Epithelial cell of proximal tubule (primary cell): ENCODE measurements at places on chromosomes 2 and 18.
A peak's percentile ranks its signal among the peaks of the same experiment; 100 is the strongest.

GRCh38 chr2:83079007-83079406 is 1380.1 kb downstream of the SUCLG1 start:
- no peak for DNase-seq

GRCh38 chr2:17558878-17559277 is 18.4 kb downstream of the VSNL1 start:
- DNase-seq, result no peak

GRCh38 chr2:8495189-8495989 is 186.5 kb upstream of the ID2 start:
- no peak for DNase-seq

DNA sequence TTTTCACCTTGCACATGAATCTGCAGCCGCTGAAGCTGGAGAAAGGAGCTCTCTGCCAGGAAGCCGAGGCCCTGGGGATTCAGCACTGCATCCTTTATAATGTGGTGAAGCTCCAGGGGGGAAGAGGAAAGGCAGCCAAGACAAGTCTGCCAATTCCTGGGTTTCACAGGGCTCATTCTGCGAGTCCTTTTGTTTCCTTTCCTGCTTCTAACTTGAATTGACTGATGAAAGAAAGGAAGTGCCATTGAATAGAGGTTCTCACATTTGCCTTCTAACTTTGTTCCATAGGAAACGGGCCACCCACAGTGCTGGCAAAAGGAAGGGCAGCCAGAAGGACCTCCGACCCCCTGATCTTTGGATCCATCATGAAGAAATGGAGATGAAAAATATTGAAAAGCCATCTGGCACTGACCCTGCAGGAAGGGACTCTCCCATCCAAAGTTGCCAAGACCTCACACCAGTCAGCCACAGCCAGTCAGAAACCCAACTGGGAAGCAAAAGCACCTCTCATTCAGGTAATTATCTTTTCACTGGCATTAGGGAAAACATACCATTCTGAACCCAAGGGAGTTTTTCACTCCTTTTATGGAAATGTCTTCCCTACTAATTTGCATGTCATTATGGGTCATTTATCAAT is 765.4 kb downstream of the MBD2 start:
- DNase-seq, result no peak

GRCh38 chr18:47772374-47773248 is 157.8 kb downstream of the SMAD2 start:
- DNase-seq, result peak; percentile 9

GRCh38 chr2:171365232-171365631 is 68.6 kb downstream of the METTL8 start:
- DNase-seq, result no peak

- no peak for DNase-seq
Observed at GRCh38 chr2:98465456-98466226, 21.0 kb downstream of the INPP4A start.

- DNase-seq, result peak; percentile 97
Observed at GRCh38 chr2:164015328-164016123, 279.7 kb upstream of the FIGN start.

GRCh38 chr2:230408244-230408842 is 7.7 kb upstream of the SP100 start:
- peak; percentile 36 for DNase-seq

GRCh38 chr18:45275367-45276113 is 339.7 kb upstream of the SLC14A2 start:
- no peak for DNase-seq
